ENCODE measurements at places on chromosomes 5 and 9.

- DNase-seq = peak; percentile 82
These were observed 87.5 kb upstream of the PPP2R2B start for GRCh38 chr5:146965761-146966659.

- no peak for DNase-seq
These were observed 10.9 kb downstream of the CIZ1 start for GRCh38 chr9:128180447-128180846.

DNA sequence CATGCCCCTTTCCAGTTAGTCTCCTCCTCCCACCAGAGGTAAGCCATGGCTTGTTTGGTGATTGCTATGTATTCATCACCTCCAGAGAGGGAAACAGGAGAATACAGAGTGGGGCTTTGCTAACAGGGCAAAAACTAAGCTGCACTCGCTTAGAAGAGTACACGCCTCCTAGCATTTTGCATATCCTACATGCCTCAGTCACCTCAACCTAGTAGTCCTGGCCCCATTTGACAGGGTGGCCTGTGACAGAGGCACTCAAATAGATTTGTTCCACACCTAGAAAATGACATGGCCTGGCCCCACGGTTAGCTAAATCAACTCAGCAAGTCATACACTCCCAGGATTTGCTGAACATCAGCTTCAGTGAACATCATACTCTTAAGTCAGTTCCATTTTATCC is 90.7 kb downstream of the CYFIP2 start:
- DNase-seq = no peak

GRCh38 chr5:154647761-154648145 is 107.4 kb upstream of the LARP1 start:
- DNase-seq = no peak

DNA sequence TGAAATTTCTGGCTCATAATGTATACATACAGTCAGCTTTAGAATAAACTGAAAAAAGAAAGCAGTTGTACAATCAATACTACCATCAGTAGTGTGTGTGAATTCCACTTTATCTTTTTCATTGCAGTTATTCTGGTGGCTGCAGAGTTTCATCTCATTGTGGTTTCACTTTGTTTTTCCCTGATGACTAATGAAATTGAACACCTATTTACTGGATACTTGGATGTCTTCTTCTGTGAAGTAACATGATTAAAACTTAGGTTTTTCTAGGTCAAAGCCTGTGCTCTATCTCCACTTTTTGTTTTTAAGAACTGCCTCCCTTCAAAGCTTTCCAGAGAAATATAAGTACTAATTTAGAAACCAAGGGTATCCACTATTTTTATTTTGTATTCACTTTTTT is 174.3 kb downstream of the TRPM3 start:
- DNase-seq = no peak

DNA sequence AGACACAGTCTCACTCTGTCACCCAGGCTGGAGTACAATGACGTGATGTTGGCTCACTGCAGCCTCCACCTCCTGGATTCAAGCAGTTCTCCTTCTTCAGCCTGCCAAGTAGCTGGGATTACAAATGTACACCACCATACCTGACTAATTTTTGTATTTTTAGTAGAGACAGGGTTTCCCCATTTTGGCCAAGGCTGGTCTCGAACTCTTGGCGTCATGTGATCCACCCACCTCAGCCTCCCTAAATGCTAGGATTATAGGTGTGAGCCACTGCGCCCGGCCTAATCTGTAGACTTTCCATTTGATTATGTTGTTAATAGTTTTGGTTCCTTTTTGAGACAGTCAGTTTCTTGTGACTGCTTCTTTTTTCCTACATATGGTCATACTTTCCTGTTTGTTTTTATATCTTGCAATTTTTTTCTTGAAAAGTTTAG is 31.0 kb downstream of the MTREX start:
- DNase-seq = no peak

GRCh38 chr5:10695759-10696543 is 65.1 kb downstream of the DAP start:
- no peak for DNase-seq

DNA sequence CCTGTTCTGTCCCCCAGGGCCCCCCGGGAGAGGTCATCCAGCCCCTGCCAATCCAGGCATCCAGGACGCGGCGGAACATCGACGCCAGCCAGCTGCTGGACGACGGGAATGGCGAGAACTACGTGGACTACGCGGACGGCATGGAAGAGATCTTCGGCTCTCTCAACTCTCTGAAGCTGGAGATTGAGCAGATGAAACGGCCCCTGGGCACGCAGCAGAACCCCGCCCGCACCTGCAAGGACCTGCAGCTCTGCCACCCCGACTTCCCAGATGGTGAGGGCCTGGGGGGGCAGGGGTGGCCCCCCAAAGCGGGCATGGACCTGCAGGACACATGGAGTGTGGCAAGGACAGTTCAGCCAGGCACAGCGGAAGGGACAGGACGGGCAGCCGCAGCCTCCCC is 56.0 kb upstream of the FCN2 start:
- DNase-seq = no peak

- DNase-seq = no peak
These were observed 53.0 kb downstream of the NTRK2 start for GRCh38 chr9:84722388-84722989.

DNA sequence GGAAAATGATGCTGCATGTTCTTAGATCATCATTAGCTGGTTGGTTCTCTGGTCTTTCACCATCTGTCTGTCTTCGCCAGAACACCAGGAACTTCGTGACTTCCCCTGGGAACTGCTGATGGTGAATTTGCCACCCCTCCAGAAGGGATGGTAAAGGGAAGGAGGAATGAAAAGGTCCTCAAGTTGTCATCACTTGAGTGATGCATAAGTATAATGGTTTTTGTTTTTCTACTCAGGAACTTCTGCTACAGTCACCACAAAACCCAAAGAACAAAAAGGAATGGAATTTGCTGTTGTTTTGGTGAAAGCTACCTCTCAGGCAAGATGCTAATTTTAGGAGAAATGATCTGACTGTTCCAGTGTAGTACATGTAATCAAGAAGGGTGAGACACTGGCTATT is 328.4 kb downstream of the ARHGEF28 start:
- peak; percentile 50 for DNase-seq

DNA sequence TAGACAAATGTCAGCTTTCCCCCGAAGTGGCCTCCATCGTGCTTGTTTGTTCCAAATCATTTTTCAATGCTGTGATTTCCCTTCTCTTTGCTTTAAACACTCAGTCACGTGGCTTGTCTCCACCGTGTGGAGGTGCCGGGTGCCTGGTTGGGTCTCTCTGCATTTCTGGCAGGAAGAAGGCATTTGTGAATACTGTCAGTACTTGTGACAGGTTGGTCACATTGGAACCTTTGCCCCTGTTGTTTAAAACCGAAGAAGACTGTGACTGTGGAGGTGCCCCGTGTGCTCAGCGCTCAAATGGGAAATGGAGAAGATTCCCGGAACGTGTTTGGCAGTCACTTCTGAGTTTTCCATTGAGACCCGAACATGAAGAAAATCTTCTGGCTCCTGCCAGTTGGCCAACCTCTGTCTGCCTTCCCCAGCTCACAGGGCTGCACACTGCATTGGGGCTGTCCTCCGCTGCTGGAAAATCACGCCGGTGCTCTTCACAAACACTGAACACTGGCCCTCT is 74.6 kb downstream of the LMNB1 start:
- DNase-seq = no peak

GRCh38 chr5:181207214-181207959 is 2.4 kb upstream of the TRIM7 start:
- no peak for DNase-seq

DNA sequence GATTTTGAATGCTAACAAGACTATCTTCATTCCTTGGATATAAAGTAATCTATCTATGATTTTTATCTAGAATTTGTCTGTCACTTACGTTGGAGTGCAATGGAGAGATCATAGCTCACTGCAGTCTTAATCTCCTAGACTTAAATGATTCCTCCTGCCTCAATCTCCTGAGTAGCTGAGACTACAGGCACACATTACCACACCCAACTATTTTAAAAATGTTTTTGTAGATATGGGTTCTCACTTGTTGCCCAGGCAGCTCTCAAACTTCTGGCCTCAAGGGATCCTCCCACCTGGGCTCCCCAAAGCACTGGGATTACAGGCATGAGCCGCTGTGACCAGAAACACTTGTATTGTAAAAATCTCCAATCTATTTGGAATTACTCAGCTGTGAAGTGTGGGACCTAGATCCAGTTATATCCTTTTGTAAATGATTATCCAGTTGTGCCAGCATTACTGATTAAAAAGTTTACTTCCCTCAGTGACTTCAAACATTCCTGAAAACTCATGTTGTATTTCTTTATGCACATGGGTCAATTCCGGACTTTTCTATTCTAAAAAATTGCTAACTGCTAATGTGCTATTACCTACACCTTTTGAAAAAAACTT is 1793.8 kb upstream of the WWC1 start:
- DNase-seq = no peak

Measured in NCI-H1694 treated with DMSO at 0.1 percent for 48 hours (cell line).